ENCODE measurements at places on chromosomes 7 and 10.

GRCh38 chr7:44062180-44062902, 3.0 kb downstream of the PGAM2 start:
- DNase-seq: peak; percentile 66

DNA sequence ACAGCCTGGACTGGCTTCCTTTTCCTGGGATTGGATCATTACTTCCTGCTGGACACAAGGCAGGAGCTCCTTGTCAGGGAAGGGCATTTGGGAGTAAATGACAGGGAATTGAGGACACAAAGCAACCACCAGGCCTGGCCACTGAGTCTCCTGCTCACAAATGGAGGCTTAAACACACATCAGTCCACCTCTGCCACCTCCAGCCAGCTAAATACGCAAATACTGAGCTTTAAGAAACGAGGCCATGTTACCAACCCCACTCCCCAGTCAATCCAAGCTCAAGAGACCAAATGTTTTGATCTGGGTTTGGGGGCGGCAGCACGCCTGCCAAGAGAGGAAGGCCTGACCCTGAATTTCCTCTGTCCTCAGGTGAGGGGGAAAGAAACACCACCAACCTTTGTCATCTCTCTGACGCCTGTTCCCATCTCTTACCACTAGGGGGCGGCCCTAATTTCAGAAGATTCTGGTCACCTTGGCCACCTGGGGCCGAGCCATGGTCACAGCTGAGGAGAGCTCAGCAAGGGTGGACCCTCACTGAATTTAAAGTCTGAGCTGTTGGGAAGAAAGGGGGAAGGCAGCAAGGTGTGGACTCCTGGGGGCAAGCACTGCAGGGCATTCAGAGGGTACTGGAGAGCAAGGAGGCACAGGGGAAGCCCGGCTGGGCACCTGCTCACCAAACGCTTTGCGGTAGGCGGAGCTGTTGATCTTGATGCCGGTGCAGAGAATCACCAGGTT, 16.5 kb downstream of the AIFM2 start:
- peak; percentile 74 for DNase-seq

- DNase-seq: no peak
Measured at GRCh38 chr10:28774051-28774995, 97.0 kb downstream of the BAMBI start.

GRCh38 chr10:88186335-88186734, 322.9 kb downstream of the PTEN start:
- DNase-seq: no peak

- DNase-seq: no peak
Measured at GRCh38 chr10:33832124-33832787, 497.8 kb upstream of the NRP1 start.

DNA sequence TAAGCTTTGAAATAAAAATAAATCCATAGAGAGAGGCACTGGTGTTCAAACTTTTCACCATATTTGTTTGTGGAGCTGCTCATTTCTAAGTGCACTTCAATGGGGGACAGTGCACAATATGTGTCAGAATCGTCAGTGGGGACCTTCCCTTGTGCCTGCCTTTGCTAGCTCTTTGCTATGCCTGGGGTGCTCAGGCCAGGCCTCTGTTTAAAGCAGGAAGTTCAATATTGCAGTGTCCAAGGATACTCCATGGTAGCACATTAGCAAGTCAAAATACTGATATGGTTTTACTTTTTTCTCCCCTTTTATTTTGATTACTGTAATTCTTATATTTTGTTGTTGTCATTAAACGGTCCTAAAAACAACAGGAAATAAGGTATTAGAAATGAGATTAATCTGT, 113.4 kb downstream of the POU6F2 start:
- DNase-seq: no peak

DNA sequence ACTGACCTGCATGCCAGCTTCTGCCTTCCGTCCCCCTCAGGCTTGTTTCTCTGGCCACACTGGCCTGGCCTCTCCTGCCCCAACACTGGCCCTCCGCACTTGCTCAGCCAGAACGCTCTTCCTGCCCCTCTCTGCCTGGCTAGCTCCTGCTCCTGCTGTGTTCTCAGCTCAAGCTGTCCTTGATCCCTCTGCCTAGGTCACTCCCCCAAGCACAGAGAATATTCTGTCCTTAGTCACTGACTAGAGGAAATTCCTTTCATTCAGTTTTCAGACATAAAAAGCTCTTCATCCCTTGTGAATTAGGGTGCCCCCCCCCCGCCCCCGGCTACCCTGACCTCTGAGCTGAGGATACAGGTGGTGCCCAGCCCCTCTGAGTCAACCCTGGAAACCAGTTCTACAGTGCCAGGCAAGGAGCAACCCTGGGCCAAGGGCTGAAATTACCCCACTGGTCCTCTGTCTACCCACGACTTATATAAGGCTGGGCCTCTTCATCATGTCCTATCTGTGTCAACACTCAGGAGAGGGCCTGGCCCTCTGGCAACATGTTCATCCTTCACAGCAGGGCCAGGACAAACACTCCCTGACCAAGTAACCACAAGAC, 6.6 kb upstream of the SGPL1 start:
- no peak for DNase-seq

DNA sequence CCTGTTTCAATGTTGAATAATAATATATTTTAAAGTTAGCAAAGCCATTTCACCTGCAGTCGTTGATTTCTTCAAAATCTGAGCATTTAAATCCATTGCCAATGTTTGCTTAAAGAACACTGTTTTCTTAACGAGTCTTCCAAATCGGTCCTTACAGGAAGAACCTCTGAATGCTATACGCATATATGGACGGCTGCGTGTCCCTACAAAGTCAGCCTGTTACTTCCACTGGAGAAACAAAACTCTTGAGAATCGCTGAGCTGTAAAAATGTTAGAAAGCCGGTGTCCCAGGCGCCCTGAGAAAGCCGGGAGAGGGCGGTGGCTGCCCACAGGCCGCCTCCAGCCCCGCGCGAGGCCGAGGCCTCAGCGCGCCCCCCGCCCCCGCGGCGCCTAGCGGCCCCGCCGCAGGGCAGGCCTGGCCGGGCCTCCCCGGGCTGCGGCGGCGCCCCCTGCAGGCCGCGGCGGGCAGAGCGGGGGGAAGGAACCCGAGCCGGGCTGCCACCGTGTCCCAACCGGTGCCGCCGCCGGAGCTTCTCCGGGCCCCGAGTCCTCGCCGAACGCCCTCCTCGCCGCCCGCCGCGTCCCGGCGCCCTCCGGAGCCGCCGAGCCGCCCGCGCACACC, at the start of gene FHIP2A:
FHIP2A (plus strand) TSS at position 488 of the 622 bp plus-strand sequence. CDS start 299 bp downstream, outside the sequence.
- DNase-seq: peak; percentile 93
